ENCODE measurements at places on chromosomes 16 and 17.
A peak's percentile ranks its signal among the peaks of the same experiment; 100 is the strongest.

- DNase-seq, result peak; percentile 93
Measured at GRCh38 chr16:3150346-3151218, 15.8 kb downstream of the ZNF213 start.

DNA sequence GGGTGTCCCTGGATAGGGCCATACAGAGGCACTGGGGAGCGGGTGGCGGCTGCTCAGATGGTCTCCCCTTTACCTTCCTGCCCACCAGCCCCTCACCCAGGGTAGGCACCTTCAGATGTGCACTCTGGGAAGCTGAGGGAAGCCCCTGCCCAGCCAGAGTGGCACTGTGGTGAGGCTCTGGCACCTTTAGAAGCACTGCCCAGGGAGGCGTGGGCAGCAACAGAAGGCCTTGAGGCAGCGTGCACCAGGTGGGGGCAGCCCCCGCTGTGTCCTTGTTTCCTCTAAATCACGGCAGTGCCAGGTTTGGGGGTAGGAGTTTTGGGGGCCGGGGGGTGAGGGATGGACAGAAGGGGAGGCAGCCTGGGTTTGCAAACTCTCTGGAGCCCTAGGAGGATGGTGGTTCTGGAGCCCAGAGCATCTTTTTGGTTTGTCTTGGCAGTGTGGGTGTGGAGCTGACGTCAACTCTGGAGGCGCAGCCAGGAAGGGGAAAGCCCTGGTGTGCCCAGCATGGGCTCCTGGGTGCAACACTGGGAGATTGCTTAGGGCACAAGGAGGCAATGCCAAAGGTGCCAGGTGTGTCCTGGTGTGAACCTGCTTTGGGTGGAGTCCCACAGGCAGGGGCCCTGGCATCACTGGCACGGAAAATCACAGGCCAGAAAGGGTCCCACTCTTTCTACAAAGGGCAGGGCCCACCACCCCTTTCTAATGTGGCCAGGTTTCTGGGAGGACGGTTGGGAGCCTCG lies 23.1 kb upstream of the CDC42EP4 start:
- no peak for DNase-seq

DNA sequence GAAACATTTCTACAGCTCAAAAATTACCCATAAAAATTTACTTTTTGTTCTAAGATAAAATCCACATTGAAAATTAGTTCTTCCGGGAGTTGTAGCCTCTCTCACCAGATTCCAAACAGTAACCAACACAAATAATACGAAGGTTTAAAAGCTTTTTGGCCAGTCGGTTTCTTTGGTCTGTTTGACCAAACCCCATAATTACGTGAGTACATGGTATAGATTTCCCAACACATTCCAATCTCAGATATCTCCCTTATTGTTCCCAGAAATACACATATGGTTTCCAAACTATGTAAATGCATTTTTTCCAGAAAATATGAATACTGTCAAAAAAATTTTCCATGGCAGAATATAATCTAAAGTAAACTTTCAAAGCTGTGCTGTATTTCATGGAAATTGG lies 722.0 kb downstream of the KCNJ2 start:
- no peak for DNase-seq

GRCh38 chr17:44921122-44921882 lies 6.0 kb upstream of the GFAP start:
- DNase-seq, result no peak

GRCh38 chr17:1661045-1661444 lies 11.4 kb upstream of the RILP start:
- DNase-seq, result no peak

DNA sequence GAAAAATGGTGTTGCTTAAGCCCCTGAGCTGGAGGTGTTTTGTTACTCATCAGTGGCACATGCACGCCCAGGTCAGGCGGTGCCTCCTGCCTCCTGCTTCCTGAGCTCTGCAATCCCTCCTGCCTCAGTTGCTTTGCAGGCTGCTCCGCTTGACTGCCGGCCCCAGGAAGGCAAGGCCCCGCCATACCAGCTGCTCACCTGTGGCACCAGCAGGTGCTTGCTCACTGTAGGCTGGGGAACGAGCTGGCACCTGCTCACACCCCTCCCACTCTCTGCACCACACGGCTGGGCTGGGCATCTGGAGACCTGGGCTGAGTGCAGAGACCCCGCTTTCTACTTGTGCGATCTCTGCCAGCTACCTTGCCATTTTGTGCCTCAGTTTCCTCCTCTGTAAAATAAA lies 200.2 kb downstream of the RBFOX3 start:
- DNase-seq, result no peak

- DNase-seq, result no peak
Measured at GRCh38 chr16:27113341-27113841, 46.7 kb downstream of the C16orf82 start.

DNA sequence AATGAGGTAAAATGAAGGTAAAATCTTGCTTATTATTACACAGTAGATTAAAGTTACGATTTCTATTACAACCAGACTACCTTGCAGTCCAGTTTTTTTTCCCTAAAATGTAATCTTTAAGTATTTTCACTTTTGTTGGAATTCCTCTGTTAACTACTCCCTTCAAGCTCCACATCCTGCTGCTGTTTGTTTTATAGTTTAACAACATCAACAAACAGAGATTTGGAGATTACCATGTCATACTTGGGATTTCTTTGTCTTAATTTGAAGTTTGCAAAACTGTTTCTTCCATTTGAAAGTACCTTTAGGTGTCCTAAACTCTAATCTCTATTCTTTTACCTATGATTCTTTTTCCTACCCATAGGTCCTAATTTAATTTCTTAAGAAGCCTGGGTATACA lies 83.3 kb downstream of the ABHD15 start:
- DNase-seq, result no peak

DNA sequence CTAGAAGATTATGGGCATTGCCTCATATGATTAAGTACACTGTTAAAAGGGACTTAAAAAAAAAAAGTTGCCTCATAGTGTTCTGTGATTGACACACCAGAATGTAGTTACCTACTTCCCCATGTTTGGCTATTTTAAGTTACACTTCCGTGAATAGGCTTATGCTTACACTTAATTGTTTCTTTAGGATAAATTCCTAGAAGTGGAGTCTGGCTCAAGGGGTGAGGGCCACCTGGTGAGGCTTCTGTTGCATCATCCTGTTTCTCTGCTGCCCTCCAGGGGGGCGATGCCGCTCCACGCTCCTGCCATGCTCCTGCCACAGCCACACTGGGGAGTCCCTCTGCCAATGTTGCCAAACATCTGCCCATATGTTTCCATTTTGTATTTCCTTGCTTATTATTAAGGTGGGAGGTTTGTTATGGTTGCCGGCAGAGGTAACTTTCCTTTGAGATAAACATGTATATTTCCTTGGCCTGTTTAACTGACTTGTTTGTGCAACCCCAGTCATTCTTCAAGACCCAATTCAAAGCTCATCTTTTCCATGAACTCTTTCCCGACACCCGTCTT lies 73.1 kb downstream of the KSR1 start:
- peak; percentile 71 for DNase-seq
